ENCODE measurements at places on chromosomes 3 and 15. TPM values are rescaled to one million over a fixed set of nuclear protein-coding genes. Genes with fewer than 3 reads are reported as not detected.

The RAD51 gene
- not detected for total RNA-seq

The AQP9 gene
- 0.43 TPM for total RNA-seq

The MFN1 gene
- 25.1 TPM for total RNA-seq

The EEFSEC gene
- total RNA-seq: 16.2 TPM

The CHRM5 gene
- not detected for total RNA-seq

The HIGD2B gene
- total RNA-seq: not detected

The SUCNR1 gene
- 3.1 TPM for total RNA-seq

The FBXL2 gene
- 33.4 TPM for total RNA-seq

All from ascending aorta (tissue), 2 donors.